ENCODE measurements at places on chromosomes 3 and 15.
A peak's percentile ranks its signal among the peaks of the same experiment; 100 is the strongest.

DNA sequence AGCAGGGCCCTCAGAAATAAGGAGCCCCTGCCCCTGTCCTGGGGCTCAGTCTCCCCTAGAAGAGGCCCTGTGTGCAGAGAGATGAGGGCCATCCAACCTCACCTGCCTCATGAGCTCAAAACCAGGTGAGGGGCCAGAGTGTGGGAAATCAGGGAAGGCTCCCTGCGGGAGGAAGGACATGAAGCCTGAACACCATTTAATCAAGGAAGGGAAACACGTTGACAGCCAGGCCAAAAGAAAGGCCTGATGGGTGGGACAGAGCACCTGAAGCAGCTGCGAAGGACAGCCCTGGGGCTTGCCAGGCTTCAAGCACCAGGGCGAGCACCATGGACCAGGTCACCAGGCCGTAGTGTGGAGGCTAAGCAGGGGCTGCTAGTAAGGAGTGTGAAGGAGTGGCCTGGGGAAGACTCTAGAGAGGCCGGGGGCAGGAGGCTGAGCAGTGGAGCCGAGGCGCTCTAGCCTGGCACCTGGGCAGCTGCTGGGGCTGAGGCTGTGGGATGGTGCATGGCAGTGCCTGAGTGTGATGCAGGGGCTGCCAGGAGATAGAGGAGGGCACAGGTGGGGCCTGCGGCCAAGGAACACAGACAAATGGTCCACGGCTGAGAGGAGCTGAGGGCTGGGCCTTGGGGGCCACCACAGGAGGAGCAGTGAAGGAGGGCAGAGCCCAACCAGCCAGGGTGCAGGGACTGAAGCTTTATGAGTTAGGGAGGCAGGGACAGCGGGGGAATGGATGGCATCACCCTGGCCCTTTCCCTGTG is 16.1 kb downstream of the ACAA1 start:
- no peak for DNase-seq

DNA sequence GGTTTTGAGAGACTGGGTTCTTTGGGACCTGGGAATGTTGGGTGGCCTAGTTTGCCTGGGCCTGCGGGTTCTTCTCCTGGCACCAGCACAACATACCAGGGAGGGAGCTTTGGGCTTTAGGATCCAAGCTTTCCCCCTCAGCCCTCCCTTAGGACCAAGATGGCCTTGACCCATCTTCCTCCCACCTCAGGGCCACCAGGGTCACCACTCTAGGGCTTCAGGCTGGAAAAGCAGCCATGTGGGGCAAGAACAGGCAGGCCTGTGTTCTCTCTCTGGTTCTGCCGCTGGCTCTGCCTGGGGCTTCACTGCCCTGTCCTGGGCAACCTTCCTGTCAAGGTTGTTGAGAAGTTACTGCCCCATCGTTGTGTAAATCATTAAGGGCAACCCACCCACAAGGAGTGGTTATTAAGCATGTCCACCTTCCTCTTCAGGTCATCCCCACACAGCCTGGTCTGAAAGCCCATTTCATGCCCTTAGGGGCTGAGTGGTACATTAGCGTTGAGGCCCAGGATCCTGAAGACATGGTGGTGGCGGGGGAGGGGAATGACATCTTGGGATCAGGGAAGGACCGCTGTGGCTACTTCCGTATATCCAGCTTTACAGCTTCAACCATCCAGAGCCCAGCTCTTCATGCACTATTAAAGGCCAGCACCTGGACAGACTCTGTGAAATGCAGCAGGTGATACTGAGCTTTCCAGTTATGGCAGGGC is 652 bp downstream of the DUOX1 start:
- no peak for DNase-seq

DNA sequence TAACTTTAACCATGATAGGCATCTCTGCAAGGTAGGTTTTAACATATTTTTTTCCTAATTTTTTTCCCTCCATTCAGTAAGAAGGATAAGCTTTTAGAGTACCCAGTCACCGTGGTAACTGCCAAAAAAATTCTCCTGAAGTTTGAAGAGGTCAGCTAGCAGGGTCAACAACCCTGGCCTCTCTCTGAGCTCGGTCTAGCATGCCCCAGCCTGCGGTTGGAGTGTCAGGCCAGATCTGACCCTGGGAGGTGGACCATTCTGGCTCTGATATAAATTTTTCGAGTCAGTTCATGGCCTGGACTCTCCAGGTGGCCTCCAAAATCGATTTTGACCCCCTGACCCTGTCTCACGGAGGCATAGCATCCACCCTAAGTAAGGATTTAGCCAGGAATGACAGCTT is 29.7 kb downstream of the SOX2 start:
- DNase-seq: no peak

DNA sequence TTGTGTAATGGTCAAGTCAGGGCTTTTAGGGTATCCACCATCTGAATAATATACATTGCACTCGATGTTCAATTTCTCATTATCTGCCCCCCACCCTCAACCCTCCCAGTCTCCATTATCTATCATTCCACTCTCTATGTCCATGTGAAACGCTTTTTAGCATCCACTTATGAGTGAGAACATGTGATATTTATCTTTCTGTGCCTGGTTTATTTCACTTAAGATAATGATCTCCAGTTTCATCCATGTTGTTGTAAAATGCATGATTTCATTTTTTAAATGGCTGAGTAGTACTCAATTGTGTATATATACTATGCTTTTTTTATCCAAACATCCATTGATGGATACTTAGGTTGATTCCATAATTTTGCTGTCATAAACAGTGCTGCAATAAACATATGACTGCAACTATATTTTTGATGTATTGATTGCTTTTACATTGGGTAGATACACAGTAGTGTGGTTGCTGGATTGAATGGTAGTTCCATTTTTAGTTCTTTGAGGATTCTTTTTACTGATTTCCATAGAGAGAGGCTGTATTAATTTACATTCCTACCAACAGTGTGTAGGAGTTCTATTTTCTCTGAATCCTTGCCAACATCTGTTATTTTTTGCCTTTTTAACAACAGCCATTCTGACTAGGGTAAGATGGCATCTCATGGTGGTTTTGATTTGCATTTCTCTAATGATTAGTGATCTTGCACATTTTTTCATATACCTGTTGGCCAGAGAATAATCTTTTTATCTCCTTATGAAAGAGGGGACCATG is 332.9 kb upstream of the TGFBR2 start:
- peak; percentile 70 for DNase-seq

DNA sequence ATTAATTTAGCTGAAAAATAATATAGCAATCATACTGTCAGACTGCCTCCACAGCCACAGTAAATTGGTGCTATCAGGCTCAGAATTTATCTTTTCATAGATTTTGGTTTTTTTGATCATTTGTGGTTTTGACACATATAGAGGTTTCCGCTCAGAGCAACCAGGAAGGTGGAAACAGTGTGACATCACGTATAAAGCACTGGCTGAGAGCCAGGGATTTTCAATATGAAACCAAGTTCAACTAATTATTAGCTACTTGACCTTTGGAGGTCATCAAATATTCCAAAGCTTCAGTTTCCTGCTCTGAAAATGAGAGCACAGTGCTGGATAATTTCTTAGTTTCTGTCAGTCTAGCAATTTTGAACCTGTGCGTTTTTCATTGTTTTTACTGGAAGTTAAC is 433.8 kb upstream of the SUCLG2 start:
- DNase-seq: peak; percentile 68

- no peak for DNase-seq
These were observed 101.0 kb upstream of the NMNAT3 start for GRCh38 chr3:139778682-139779233.

- peak; percentile 88 for DNase-seq
These were observed 88.9 kb upstream of the CCNL1 start for GRCh38 chr3:157248590-157249422.

GRCh38 chr3:190070622-190071347 is 49.9 kb downstream of the P3H2 start:
- DNase-seq: peak; percentile 91

DNA sequence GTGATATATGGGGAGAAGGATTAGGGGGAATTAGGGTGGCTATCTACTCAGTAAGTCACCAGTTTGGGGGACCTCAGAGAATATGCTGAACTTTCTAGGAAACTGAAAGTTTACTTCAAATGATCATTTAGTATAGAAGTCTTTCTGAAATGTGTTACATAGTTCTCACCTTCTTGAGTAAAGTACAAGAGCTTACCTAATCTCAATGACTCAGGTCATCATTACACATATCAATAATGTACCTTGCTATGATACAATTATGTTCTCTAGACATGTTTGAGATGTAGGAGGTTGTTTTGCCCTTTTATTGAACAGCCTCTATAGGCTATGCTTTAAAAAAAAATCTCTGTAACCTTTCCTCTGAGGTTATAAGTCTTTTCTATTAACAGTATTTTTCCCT is 50.7 kb downstream of the TMEM41A start:
- DNase-seq: no peak

GRCh38 chr15:78104566-78105475 is 12.5 kb downstream of the SH2D7 start:
- no peak for DNase-seq

GRCh38 chr3:73745526-73746191 is 120.9 kb upstream of the PDZRN3 start:
- no peak for DNase-seq

- DNase-seq: peak; percentile 44
These were observed 424.8 kb downstream of the LPP start for GRCh38 chr3:188578576-188579363.

GRCh38 chr15:74768099-74768770 is 13.6 kb upstream of the CSK start:
- no peak for DNase-seq

DNA sequence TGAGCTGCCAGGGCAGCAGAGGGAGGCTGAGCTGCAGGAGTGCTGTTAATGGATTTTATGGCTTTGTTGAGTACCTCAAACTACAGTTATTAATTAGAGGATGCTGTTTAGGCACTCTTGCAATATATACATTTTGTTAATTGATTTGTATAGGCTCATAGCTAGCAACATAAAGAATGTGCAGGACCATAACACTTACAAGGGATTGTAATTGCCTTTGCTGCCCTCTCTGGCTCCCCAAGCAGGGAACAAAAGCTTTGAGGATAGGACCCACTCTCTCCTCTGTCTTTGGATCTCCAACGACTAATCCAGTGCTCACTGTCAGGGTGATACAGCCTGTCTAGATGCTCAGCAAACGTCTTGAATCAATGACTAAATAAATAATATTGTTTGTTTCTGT is 1.2 kb upstream of the CLSTN2 start:
- DNase-seq: no peak

- no peak for DNase-seq
These were observed 665.5 kb downstream of the GBE1 start for GRCh38 chr3:81095956-81096355.
